CD8-positive, alpha-beta memory T cell (primary cell): ENCODE measurements at places on chromosomes 2 and 18.

GRCh38 chr2:43818761-43819160 lies 19.9 kb downstream of the ABCG5 start:
- no peak for DNase-seq

DNA sequence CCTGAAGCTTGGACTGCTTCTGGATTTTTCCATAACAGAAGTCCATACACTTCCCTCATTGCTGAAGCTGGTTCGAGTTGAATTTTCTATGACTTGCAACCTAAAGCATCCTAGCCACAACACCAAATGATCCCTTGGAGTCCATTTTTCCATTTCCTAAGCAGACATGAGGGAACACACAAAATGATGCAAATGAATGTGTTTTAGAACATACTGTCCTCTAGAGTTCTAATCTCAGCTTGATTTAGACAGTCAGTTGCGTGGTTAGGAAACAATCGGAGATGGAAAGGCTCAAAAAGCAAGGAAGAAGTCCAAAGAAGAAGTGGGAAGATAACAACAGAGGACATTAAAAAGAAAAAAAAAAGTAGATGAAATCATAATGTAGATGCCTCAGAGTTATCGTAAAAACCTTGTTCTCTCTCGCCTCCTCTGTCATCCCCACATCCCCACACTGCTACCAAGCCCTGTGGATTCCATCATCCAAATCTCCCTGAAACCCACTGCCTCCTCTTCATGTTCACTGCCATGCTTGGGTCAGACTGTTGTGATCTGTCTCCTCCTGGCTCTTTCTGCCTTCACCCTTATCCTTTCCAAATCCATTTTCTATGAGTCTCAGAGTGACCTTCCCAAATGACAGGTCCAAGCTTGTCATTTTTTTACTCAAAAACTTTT lies 58.4 kb downstream of the TMEM247 start:
- no peak for DNase-seq

GRCh38 chr2:232410238-232410900 lies 3.7 kb downstream of the ALPG start:
- DNase-seq: no peak

DNA sequence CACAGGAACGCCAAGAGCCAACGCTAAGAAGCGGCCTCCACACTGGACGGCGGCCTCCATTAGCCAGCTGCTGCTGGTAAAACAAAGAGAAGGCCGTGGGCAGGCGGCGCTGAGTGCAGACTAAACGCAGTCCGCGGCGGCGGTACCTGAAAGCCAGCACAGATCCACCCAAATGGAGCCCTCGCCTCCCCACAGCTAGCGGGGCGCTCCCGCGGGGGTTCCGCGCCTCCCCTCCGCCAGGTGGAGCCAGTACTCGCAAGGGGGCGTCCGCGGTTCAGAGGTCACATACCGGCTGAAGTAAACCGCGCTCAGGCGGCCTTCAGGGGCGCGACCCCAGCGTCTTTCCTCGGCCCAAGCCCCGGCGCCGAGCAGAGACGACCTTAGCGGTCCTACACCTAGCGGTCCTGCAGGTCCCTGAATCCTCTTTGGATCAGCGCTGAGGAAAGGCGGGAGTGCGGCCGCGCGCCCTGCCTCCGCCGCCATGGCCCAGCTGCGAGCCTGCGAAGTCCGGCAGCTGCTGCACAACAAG lies 293.1 kb upstream of the ERBB4 start:
- no peak for DNase-seq

DNA sequence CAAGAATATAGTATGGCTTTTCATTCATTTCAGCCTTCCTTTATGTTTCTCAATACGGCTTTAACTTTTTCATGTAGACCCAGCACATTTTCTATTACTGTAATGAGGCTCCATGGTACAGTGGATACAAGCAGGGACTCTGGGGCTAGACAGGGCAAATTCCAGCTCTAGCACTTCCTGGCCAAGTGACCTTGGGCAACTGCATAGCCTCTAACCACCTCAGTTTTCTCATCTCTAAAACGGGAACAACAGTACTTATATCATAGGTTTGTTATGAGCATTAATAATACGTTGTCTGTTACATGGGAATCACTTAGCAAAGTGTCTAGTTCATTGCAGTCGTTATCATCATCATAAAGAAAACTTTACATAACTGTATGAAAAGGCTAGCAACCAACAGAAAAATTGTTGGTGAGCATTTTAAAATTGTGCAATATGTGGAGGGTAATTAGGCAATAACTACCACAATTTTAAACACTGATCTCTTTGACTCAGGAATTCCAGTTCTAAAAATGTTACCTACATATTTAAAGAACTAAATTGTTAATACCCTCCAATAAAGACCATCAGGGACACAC lies 13.7 kb upstream of the RMDN2 start:
- no peak for DNase-seq

- no peak for DNase-seq
Measured at GRCh38 chr18:37042381-37042780, 213.5 kb downstream of the KIAA1328 start.
